ENCODE measurements at places on chromosomes 5 and 9.

DNA sequence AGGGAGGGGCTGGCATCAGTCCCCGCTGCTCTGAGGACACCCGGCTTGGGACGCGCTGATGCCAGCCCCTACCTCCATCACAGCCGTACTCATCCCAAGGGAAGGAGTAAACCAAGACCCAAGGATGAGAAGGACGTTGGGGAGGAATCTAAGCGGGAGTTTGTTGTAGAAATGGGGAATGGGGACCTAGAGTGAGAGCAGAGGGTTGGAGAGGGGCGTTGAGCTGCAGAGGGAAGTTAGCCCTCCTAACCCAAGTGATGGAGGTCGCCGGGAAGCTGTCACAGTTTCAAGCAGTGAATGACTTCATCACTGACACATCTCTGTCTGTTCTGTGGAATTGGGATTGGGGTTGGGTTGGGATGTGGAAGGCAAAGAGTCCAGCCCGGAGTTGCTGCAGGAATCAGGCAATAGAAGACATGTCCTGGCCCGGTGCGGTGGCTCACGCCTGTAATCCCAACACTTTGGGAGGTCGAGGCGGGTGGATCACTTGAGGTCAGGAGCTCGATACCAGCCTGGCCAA lies 759 bp upstream of the SUSD1 start:
- no peak for DNase-seq

- DNase-seq = no peak
Observed at GRCh38 chr9:34991607-34992375, 2.2 kb downstream of the DNAJB5 start.

GRCh38 chr5:126808521-126808988 lies 31.6 kb downstream of the LMNB1 start:
- DNase-seq = no peak

DNA sequence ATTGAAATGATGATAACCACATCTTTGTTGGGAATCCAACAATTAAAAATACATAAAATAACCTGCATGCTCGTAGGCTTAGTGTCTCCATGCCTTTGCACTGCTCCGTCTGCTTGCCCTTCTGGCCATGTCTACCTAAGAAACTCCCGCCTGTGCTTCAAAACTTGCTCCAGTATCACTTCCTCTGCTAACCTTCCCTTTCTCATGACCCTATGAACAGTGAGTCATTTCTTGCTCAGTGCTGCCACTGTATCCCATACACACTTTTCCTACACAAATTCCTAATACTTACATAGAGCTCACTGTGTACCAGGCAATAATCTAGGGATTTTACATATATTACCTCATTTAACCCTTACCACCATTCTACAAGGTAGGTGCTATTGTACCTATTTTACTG lies 33.5 kb downstream of the TMEM245 start:
- DNase-seq = no peak

DNA sequence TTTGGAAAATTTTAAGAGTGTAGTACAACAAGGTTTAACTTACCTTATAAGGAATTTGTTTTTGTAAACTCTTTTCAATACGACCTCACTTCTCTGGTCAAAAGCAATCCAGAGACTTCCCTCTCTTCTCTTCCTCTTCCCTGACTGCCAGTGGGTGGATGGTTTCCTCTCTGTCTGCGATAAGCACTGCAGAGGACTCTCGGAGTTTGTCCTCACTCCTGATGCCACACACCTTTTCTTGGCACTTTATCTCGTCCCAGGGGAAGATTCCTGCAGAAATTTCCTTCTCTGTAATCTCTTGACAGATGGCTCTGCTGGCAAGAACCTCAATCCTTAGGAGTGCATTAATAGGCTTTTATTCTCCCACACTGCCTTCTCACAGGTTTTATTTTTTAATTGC lies 641.6 kb downstream of the NR2F1-AS1 start:
- no peak for DNase-seq

DNA sequence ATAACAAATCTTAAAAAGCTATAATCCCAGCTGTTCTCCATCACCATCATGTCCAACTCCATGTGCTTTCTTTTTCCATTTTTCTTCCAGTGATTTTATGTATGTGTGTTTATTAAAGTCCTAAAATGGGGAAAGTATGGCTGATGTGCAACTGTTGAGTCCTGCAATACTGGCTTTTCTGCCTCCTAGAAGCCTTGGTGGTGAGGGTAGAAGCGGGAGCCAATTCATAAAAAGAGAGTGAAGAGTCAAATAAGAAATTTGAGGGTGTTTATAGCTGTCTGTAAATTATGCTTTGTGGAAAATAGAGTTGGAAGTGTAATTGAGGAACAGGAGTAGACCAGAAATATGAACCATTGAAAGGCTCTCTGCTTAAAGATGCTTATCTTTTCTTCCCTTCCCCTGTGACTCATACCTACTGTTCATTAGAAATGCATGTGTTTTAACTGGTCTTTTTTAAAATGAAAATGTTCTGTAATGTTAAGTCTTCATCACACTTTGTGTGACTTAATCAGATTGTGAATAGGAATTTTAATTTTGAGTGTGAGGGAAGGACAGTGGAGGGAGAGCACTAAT lies 80.1 kb downstream of the ZCCHC7 start:
- DNase-seq = no peak

- DNase-seq = no peak
Observed at GRCh38 chr9:6641056-6641455, 4.5 kb downstream of the GLDC start.

DNA sequence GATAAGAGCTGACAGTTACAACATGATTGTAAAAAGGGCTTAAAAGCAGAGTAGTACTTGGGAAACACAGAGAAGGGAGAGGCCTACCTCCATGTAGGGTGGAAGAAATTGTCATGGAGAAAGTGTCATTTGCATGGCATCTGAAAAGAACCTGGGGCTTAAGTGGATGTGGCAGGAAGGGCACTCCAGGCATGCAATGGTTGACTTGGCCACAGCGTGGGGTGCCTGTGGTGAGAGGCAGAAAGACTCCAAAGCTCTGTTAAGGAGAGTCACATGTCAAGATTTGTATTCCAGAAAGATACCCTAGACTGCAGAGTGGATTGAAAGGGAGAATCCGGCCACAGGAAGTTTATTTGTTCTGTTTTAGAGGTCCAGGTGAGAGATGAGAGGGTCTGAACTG lies 2.4 kb downstream of the POLR3G start:
- DNase-seq = no peak

- no peak for DNase-seq
Observed at GRCh38 chr5:141875022-141875740, 3.0 kb downstream of the PCDH1 start.

GRCh38 chr5:62167561-62168057 lies 138.4 kb upstream of the KIF2A start:
- no peak for DNase-seq

- no peak for DNase-seq
Observed at GRCh38 chr9:78118742-78119473, 87.3 kb upstream of the GNAQ start.

DNA sequence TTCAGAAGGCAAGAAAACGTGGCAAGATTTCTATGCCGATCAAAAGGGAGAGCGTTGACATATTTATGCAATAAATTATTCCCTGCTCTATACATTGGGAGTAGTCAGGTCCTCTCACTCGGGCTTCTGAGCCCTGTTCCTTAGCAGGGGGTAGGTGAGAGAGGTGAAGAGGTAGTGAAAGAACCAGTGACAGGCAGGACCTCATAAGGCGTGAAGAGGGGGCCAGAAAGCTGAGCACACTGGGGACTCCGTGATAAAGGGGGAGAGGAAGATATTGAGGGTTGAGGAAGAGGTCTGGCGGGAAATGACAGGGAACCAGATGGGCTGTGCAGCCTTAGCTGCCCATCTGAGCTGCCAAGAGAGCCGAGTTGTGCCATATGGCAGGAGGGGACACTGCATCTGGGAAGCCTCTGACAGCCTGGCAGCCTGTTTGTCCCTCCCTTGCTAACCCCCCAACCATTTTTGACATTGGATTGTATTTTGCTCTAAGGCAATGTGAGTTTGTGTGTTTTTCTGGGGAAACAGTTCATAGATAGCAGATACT lies 782 bp upstream of the CDC20B start:
- DNase-seq = no peak

GRCh38 chr9:114370968-114371320 lies 16.8 kb downstream of the AKNA start:
- DNase-seq = no peak

GRCh38 chr9:92242260-92243136 lies 51.0 kb downstream of the IARS1 start:
- no peak for DNase-seq
